ENCODE measurements at places on chromosomes 16 and 17.

- DNase-seq, result no peak
Observed at GRCh38 chr17:22600644-22601298, 908.4 kb downstream of the KCNJ18 start.

- no peak for DNase-seq
Observed at GRCh38 chr17:71905376-71906031, 215.3 kb upstream of the SOX9 start.

- DNase-seq, result no peak
Observed at GRCh38 chr17:3475251-3475685, 529 bp upstream of the ASPA start.

DNA sequence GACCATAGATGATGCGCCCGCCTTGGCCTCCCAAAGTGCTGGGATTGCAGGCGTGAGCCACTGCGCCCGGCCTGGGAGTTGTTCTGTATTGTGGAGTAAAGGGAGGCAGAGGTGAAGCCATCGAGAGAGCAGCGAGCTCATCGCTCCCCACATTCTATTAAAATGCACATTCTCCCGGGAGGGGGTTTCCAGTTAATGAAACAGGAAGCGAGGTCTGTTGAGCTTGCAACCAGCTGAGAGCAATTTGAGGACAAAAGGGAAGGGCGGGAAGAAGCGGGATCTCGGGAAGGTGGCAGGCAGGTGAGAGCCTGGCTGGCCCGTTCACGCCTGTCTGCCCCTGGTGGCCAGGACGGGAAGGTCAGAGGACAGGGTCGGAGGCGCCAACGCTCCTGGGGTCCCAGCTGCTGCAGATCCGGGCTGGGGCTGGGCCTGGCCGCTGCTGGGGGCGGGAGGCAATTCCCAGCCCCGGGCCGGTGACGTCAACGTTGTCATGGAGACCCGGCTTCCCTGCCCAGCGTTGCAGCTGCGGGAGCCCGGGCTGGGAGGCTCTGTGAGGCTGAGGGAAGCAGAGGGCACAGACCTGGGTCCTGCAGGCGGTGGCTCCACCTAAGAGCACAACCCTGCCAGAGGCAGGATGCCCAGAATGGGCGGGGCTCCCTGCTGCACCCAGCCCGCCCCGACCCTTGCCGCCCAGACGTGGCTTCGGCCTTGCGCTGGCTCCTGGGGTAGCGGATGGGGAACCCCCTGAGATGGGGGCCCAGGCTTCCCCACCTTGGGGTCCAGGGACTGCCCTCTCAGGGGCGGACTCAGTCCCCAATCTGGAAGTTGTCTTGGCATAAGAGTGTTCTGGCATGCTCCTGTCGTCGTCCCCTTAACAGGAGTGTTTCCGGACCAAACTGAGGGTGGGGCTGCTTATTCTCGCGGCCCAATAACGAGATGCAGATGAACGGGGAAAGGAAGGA, 48.7 kb upstream of the PLCG2 start:
- no peak for DNase-seq

DNA sequence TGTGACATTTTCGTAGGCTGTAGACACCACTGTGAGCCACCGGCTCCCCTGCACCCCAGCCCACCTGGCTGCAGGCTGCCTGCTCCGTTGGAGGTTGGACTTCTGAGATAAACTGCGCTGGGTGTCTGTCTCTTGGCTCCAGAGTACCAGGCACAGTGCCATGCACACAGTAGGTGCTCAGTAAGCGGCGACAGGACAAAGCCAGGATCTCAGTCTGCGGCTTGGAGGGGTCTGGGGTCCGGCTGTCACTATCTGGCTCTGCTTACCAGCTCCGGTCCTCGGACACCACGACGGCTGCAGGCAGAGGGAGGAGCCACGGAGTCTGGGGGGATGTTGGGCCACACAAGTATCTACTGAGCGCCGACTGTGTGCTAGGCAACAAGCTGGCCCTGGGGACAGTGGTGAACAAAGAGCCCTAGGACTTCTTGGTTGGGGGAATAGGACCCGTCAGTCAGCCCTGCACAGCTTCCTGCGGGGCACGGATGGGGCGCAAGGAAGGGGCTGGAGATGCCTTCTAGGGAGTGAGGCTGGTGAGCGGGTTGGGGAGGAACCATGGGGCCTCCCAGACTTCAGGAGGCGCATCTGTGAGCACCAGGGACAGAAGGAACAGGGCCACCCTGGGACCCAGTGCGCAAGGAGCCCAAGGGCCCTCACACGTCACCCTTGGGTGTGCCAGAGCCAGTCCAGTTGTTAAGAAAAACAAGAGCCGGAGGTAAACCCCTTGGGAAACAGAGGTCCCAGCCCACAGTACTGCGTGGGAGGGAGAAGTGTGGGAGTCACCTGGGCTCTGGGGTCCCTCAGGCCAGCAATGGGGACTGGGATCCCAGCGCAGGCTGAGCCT, 17.3 kb downstream of the JPH3 start:
- DNase-seq, result no peak

GRCh38 chr17:20039037-20039436, 29.9 kb downstream of the SPECC1 start:
- DNase-seq, result no peak

GRCh38 chr16:85781695-85782370, 17.5 kb downstream of the EMC8 start:
- DNase-seq, result no peak
